Astrocyte of the hippocampus (primary cell): ENCODE measurements at places on chromosomes 3 and 15.

DNA sequence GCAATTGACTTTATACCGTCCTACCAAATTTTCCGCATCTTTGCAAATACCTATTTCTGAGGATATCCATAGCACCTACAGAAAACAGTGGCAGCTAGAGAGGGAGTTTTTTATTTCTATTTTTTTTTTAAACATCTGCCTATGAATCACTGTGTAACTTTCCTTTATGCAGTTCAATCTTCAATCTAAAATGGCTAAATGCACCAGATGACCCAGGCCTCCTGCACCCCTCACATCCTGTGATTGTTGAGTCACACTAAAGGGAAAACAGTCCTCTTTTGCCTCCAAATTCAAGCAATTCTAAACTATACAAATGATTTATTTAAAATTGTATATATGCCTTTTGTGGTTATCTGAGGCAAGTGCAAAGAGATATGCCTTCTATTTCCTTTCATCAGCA is 20.1 kb upstream of the BCL6 start:
- no peak for DNase-seq

GRCh38 chr3:53242642-53243041 is 13.2 kb downstream of the TKT start:
- DNase-seq = no peak

DNA sequence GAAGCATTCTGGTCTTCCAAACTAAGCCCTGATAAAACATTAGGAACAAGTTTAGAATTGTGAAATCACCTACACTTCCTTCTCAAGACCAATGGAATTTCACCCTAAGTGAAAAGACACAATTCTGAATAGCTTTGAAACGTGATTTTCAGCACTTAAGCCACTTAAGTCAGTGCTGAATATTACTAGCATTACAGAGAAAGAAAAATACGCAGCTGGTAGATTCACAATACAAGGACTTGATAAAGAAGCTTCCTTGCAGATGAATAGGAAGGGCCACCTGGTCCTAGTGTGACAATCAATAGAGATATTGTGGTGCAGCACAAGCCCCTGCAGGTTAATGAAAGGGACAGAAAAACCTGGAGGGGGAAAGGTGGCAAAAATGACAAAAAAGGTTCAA is 353.1 kb upstream of the ALCAM start:
- DNase-seq = no peak

DNA sequence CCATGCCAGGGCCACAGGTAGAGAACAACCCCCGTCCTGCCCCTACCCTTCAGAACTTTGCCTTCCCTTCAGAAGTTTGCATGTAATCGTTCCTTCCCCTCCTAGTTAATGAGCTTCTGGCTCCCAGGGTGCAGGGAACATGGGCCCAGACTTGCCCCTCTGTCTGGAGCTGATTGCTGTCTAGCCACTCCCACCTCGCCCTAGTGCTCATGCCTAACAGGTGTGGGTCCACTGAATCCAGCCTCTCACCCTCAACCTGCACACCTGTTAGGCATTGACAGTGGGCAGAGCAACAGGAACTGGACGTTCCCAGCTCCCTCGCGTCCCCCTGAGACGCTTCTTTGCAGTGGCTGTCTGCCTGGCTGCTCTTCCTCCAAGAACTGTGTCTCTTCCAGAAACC is 40.3 kb downstream of the WNT5A start:
- no peak for DNase-seq

GRCh38 chr3:39639344-39640236 is 169.8 kb upstream of the MYRIP start:
- DNase-seq = peak; percentile 93

DNA sequence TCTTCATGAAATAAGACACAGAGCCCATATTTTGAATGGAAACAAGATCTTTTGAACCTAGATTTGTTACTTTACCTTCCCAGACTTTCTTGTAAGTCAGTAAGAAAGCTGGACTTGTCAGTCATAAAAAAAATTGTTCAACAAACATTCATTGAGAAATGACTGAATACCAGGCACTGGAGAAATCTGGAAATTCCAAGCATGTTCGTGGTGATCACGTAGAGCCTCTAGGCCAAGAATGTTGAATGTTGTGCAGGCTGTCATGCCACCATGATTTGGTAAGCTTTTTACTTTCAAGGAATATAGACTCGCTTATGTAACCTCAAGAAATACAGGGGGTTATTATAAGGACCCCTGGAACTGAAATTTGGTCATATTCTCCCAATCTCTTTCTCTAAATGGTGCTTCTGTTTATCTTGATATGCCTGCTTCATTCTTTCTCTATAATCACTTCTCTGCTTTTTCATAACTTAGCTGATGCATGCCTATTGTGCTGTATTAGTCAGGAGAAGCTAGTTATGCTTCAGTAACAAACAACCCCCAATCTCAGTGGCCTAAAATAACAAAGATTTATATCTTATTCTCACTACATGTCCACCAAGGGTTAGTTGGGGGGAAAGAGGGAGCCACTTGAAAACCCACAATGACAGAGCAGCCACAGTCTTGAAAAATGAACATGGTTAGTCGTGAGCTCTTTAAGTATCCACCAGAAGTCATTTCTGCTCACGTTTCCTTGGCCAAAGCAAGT is 3.4 kb upstream of the TPM1 start:
- DNase-seq = peak; percentile 81

DNA sequence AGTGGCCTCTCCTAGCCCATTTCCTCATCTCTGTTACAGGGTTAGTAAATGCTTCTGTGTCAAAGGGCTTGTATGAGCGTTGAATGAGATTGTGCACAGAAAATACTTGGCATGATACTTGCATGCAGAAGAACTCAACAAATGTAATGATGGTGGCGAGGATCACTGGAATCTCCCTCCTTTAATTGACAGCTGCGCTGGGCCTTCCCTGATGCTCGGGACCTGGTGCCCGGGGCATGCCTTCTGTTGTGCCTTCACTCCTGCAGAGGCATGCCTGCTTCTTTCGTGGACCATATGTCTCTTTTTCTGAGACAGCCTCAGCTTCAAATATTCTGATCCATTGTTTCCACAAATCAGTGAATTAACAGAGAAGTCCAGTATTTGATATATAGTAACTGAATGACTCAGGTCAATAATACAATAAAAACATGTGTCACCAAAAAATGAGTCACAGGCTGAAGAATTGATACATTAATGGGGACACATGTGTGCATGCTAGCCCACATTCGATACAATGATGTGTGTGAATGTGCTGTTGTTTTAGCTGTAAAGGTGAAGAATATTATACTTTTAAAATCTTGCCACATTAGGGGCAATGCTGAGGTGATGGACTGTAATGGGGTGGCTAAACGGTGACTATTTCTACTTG is 243.3 kb upstream of the TBL1XR1 start:
- DNase-seq = no peak

DNA sequence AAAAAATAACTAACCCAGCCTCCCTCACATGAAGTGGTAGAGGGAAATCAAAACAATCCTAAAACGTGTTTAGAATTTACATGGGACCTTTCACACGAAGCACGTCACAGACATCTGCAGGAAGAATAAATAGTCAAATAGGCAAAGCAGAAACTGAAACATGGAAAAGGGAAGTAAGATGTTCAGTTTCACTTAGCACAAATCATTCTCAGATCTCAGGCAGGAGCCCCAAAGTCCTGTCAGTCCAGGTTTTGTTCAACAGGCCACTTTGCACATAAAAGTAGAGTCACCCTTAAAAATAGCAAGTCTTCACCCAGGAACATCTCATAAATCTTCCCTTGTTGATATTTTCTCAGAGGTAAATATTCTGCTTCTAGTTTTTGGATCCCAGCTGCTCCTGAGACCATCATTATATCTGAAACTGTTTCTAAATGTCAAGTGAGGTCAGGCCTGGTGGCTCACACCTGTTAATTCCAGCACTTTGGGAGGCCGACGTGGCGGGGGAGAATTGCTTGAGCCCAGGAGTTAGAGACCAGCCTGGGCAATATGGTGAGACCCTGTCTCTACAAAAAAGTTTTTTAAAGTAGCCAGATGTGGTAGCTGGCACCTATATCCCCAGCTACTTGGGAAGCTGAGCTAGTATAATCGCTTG is 1.9 kb downstream of the RUBCN start:
- no peak for DNase-seq

GRCh38 chr3:62378921-62379320 is 5.6 kb upstream of the FEZF2 start:
- DNase-seq = no peak

- DNase-seq = no peak
These were observed 44.3 kb downstream of the PXYLP1 start for GRCh38 chr3:141275973-141276372.

DNA sequence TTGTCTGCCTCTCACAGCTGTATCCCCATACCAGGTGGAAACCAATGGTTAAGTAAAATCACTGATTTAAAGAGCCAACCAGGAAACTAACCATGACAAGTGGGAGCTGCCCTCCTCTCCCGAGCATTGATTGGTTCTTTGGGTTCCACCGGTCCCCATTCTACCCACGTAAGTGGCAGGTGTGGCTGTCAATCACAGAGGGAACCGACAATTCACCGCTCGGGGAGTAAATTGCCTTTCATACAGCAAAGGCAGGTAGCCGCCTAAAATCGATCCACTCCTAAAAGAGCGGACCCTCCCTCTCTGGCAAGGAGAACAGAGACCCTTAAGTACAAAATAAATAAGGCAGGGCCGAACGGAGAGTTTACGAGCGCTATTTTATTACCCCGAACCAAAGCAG is 1.2 kb downstream of the ERC2 start:
- DNase-seq = peak; percentile 97

DNA sequence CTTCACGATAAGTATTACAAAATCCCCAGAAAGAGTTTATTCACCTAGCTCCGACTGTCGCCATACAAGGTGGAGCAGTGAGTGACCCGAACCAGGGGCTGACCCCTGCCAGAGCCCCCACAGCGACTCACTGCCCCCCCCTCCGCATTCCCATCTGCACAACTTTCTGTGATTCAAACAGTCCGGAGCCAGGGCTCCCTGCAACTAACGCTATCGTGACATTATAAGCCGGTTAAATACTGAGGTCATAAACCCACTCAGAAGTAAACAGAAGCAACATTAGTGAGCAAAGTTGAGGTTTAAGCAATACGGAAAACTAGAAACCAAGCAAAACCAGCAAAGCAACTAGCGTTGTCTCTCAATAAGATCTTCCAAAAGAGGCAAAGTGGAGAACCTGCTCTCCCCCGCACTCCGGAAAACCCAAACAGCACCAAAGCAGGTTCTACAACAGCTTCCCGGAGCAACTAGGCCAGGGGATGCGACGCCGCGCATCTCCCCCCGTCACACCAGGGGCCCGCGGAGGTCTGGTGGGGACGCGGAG is 642 bp downstream of the SCAP start:
- DNase-seq = peak; percentile 58

GRCh38 chr15:99734575-99734974 is 1.3 kb upstream of the LYSMD4 start:
- no peak for DNase-seq

DNA sequence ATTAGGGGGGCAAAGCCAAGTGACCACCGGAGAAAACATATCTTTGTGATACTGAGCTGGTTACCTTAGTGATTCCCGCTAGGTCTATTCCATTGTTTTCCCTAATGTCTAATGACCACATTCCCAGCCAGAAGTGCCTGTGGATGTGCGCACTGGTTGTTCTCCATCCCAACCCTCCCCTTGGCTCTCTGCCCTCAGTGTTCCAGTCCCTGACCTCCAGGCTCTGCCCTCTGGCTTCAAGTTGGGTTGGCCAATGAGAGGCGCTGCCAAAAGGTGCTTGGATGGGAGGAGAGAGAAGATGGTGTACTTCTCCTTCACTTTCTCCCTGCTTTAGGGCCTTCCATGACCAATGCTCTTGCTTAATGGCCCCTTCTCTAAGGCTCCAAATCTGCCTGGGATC is 2.4 kb downstream of the COLQ start:
- no peak for DNase-seq

GRCh38 chr15:72042054-72042453 is 75.9 kb downstream of the MYO9A start:
- DNase-seq = no peak

GRCh38 chr3:130516645-130517512 is at the start of gene COL6A6:
Gene COL6A6, plus strand, starts transcription at chr3:130517177. Its CDS starts 43,188 bp downstream, at chr3:130560365.
- DNase-seq = peak; percentile 33

- DNase-seq = no peak
These were observed 2.9 kb downstream of the SLC22A13 start for GRCh38 chr3:38268522-38268921.

- DNase-seq = no peak
These were observed 815.5 kb upstream of the CFAP20DC start for GRCh38 chr3:59865351-59865750.

- no peak for DNase-seq
These were observed 130.8 kb downstream of the UACA start for GRCh38 chr15:70632491-70633102.

GRCh38 chr15:95912280-95912625 is 418.2 kb upstream of the NR2F2 start:
- DNase-seq = no peak

DNA sequence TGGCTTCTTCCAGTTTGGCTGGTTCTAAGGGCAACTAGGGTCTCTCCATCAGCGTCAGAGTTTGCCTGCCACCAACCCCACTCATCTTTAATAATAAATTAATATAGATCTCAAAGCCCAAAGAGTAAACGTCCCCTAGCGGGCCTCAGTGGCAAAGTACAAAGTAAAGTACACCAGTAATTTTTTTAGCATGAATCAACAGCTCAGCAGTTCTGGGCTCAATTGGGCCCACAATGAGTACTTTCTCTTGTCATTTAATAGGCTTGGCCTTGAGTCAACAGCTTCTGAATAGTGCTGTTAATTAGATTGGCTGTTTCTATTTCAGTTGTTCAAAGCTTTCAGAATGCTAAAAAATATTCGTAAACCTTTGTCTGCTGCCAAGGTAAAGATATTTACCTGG is 89.0 kb upstream of the PFN2 start:
- peak; percentile 34 for DNase-seq

GRCh38 chr15:57553526-57553925 is 38.2 kb upstream of the MYZAP start:
- DNase-seq = no peak

DNA sequence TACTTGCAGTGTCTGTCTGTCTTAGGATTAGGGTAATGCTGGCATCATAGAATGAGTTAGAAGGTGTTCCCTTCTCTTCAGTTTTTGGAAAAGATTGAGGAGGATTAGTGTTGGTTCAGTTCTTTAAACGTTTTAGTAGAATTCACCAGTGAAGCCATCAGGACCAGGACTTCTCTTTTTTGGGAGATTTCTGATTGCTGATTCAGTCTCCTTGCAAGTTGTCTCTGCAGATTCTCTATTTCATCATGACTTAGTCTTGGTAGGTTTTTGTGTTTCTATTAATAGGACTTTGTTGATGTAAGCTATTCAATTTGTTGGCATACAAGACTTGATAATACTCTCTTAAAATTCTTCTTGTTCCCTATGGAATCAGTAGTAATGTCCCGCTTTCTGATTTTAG is 48.9 kb downstream of the STT3B start:
- no peak for DNase-seq

DNA sequence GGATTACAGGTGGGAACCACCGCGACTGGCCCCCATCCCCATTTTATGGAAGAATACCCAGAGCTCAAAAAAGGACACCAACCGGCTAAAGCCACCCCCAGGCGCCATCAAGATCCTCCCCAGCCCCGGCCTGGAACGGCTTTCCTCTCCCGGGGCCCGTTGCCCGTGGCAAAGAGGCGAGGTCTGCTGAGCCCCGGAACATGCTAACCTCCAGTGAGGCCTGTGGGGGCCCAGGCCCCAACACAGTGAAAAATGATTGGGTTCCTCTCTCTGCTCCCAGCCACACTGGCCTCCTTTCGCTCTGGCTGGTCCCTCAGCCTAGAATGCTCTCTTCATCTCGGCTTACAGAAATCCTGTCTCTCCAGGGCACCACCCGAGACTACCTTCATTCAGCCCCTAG is 46.5 kb upstream of the SMAD6 start:
- no peak for DNase-seq

- DNase-seq = no peak
These were observed 3.6 kb downstream of the PRICKLE2 start for GRCh38 chr3:64221571-64222257.

- DNase-seq = no peak
These were observed 25.0 kb downstream of the SEMA6D start for GRCh38 chr15:47742334-47742733.
